Kidney glomerular epithelial cell (primary cell): ENCODE measurements at places on chromosomes 2 and 18.

DNA sequence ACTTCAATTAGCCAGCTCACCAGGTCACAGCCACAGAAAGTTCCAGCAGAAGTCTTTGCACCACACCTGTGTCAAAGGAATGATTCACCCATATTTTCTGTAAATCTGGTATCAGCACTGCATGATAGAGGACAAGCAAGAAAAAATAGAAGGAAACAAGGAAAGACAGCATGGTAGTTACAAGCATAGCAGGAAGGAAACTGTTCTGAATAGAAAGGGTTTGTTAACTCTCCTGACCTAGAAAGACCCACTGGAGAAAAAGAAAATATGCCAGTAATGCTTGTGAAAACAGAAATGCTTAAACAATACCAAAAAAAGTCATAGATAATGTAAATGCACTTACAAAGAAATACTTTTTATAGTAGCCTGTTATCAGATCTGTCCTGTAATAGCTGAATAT is 40.8 kb downstream of the SCRN3 start:
- DNase-seq = no peak

DNA sequence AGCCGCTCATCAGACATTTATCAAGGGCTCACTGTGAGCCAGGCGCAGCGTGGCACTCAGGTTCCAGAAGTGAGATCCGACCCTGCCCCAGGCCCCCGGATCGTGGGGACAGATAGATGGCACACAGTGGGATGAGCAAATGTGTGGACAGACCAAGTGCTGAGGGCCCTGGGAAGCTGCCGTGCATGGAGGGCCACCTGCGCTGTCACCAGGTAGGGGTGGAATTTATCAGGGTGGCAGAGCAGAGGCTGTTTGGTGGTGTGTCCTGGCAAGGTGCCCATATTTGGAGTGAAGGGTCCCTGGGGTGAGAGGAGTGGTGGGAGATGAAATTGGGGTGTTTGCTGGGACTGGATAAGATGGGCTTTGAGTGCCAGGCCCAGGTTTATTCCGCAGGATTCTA is 92.8 kb upstream of the HS6ST1 start:
- DNase-seq = no peak

- no peak for DNase-seq
Observed at GRCh38 chr2:217790195-217790594, 212.6 kb downstream of the TNS1 start.

GRCh38 chr18:13447621-13448334 is 229.2 kb downstream of the LDLRAD4 start:
- peak; percentile 80 for DNase-seq

- no peak for DNase-seq
Observed at GRCh38 chr2:176574484-176575236, 305.4 kb downstream of the MTX2 start.

GRCh38 chr18:71899707-71900472 is 644.3 kb downstream of the CBLN2 start:
- no peak for DNase-seq

DNA sequence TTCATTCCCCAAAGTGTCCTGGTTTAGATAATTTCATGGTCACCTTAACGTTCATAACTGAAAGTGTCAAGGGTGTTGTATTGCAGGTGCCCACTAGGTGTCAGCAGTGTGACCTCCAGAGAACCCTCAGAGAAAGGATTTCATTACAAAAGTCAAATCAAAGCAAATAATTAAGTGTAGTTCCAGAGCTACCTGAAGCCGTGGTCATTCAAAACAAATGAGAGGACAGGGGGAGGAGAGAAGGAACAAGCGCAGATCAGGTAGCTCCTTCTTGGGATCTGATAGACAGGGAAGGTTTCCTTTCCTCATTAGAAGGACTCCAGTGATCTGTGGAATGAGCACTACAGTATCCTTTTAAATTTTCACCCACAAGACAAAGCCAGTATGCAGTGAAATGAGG is at the start of gene SLC9A4:
SLC9A4 (plus strand) TSS at position 207 of the 400 bp plus-strand sequence. CDS start 534 bp downstream, outside the sequence.
- DNase-seq = peak; percentile 32

DNA sequence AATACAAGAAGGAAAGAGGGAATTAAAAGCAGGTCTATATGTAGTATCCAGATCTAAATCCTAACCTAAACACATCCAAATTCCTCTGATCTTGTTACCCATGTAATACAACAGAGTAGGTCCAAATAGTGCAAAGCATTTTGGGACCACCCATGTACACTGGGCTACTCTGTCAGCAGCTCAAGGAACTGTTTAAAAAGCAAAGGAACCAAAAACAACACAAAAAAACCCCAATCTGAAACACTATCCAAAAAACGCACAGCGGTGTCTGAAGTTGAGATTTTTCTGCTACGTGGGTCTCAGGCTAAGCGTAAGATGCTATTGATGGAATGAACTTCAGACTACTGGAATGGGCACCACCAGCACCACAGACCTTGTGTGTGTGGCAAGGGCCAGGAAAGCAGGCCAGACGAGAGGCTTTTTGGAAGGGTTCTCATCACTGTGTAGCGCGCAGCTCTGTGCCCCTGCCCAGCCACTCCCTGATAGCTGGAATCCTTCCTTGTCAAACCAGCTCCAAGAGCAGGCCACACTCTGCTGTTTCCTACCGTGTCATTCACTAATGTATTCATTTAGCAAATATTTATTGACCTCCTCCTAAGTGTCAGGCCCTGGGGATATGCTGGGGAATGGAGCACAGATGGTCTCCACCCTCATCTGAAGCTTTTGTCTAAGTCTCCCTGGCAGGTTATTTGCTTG is 101.4 kb downstream of the COLEC12 start:
- no peak for DNase-seq
